Activated CD4-positive, alpha-beta memory T cell treated with anti-CD3 and anti-CD28 coated beads for 36 hours (primary cell): ENCODE measurements at places on chromosomes 11 and 22. TPM values are rescaled to one million over a fixed set of nuclear protein-coding genes. Genes with fewer than 3 reads are reported as not detected.

Gene TRIM66
- 18.3 TPM for total RNA-seq

Gene MISFA
- 2.2 TPM for total RNA-seq

- peak overlapping the region; percentile 97 for H3K4me3 ChIP-seq
- peaks cover 74% of the 10 kb centered on the region for H3K36me3 ChIP-seq
- peaks cover 24% of the 10 kb centered on the region for H3K27me3 ChIP-seq
- peak overlapping the region; percentile 100 for H3K27ac ChIP-seq
- H3K4me1 ChIP-seq = peaks cover 50% of the 10 kb centered on the region
- peak; percentile 40 for DNase-seq
These were observed 1.1 kb downstream of the NEAT1 start for GRCh38 chr11:65423516-65424204.

Gene IGSF9B
- 24.6 TPM for total RNA-seq

DNA sequence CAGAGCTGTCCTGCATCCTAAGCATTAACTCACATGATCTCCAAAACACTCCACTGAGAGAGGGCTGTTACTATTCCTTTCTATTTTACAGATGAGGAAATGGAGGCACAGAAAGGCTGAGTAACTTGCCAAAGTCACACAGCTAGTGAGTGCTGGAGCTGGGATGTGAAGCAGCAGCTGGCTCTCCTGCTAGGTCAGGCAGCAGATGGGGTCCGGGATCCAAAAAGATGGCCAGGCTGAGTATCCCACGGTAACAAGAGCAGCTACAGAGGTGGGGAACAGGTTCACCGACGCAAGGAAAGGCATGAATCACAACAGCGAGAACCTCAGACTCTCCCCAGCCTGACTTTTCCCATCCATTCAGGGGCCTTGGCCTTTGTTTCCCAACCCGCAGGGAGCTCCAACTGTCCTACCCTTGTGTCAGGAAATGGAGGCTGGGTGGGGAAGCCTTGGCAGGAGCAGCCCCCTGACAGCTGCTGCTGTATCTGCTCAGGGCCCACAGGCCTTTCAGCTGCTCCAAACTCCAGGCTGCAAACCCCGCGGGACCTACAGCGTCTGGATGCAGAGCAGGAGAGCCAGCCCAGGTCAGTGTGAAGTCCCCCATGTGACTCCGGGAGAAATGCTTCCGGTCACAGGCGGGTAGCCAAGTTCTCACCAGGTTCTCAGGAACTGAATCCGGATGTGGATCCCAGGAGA lies 29.5 kb downstream of the DKK3 start:
- no peak overlapping the region for H3K27ac ChIP-seq
- peaks cover 8% of the 10 kb centered on the region for H3K4me1 ChIP-seq
- H3K4me3 ChIP-seq = no peak overlapping the region

- no peak overlapping the region for H3K27ac ChIP-seq
- peaks cover 10% of the 10 kb centered on the region for H3K27me3 ChIP-seq
- no peak for DNase-seq
These were observed 21.3 kb upstream of the MTNR1B start for GRCh38 chr11:92948116-92948515.
